Kidney (tissue), 22 donors: ENCODE measurements at places on chromosomes 6 and 20. TPM values are rescaled to one million over a fixed set of nuclear protein-coding genes. Genes with fewer than 3 reads are reported as not detected.

COL20A1 gene
- 0.58 TPM for polyA plus RNA-seq

UNC5CL gene
- polyA plus RNA-seq = 41.3 TPM

FAM184A gene
- 9.0 TPM for polyA plus RNA-seq

PDYN gene
- not detected for polyA plus RNA-seq
